ENCODE measurements at places on chromosomes 1 and 21.

- DNase-seq: no peak
These were observed 7.4 kb downstream of the SPRR5 start for GRCh38 chr1:152954436-152954835.

DNA sequence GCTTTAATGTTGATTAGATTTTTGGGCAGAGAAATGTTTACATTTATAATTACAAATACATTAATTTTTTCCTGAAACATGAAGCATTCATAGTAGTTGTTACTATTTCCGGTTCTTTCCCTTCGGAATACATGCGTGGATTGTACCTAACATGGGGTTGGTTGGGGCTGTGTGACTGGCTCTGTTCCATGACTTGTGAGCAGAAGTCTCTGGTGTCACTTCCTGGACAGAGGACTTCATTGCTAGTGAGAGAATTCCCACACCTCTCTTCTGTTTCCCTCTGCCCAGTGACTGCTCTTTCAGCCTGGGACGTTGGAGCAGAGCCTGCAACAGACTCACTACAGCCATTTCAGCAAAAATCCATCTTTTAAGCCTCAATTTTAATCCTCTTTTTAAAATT is 231.4 kb downstream of the GRIK1 start:
- no peak for DNase-seq

DNA sequence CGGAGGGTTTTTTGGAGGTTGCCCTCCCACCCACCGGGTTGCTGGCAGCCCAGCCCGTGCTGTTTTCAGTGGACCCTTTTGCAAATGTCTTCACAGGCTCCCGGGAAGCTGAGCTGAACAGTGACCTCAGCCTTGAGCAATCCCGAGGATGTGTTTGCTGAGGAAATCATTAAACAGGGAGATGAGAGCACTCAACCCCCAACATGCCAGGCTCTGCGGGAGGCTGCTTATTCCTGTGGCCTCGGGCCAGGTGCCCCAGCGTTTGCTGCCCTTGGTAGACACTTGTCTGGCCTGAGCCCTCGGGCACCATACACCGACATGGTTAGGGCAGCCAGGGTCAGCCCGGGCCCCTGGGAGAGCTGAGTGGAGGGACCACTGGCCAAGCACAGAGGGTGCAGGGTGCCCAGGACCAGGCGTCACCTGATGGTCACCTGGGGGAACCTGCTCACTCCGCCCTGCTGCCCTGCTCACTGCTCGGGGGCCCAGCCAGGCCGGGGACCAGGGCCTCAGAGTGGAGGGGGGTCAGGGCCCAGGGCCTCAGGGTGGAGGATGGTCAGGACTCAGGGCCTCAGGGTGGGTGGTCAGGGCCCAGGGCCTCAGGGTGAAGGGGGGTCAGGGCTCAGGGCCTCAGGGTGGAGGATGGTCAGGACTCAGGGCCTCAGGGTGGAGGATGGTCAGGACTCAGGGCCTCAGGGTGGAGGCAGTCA is 42.5 kb upstream of the POFUT2 start:
- DNase-seq: peak; percentile 71

DNA sequence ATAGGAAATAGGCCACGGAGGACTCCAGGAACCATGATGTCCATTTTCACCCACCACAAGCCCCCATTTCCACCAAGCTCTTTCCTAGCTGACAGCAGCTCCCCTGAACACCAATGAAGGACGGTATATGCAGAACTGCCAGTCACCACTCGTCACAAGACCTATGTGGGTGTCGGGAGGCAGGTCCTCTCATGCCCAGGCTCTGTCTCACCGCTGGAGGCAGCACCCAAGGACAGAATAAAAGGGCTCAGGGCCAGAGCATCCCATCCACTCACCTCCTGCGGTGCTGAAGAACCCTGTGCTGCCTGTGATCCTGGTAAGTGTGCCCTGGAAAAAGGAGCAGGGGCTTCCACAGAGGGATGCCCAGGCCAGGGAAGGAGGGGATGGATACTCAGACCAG is at the start of gene LCE1F:
LCE1F (plus strand) TSS at position 266 of the 400 bp plus-strand sequence. CDS start 1,232 bp downstream, outside the sequence.
- DNase-seq: no peak

- no peak for DNase-seq
These were observed 46.4 kb downstream of the ZNF281 start for GRCh38 chr1:200363264-200363933.

GRCh38 chr1:47003896-47004403 is 19.5 kb upstream of the CYP4X1 start:
- DNase-seq: no peak

DNA sequence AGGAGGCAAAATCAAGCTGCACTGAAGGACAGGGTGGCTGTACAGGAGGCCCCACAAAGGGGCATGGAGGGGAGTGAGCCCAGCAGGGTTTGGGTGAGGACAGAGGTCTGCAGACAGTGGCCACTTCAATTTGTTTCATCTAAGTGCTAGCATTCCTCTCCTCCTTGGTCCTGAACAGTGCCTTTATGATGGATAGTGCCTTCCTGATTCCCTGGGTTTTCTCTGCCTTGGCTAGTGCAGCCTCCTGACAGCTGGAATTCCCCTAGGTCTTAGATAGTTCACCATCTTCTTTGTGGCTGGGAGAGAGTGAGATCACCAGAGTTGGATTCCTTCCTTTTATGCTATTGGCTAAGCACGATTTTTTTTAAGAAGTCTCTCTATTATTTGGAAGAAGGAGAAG is 3.8 kb upstream of the HPCAL4 start:
- DNase-seq: peak; percentile 14
